ENCODE measurements at places on chromosomes 4 and X. TPM values are rescaled to one million over a fixed set of nuclear protein-coding genes. Genes with fewer than 3 reads are reported as not detected.

DNA sequence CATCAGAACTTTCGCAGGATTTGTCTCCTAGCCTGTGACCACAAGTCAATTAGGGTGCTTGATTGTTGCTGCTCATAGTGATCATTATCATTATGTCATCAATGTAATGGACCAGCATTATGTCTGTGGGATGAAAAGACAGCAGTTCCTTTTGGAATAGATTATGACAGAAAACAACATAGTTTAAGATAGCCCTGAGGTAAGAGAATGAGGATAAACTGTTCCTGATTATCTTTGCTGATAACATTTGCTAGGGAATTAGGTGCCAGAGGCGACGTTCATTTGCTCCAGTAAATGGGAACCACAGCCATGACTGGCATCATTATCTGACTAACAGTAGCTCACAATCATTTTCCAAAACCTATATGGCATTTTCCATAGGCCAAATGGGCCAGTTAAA is 12.7 kb upstream of the THOC2 start:
- no peaks in the 10 kb centered on the region for H3K4me1 ChIP-seq
- DNase-seq, result no peak
- H3K36me3 ChIP-seq, result no peaks in the 10 kb centered on the region
- no peaks in the 10 kb centered on the region for H3K27me3 ChIP-seq
- no peak overlapping the region for H3K4me3 ChIP-seq
- H3K27ac ChIP-seq, result no peak overlapping the region

DNA sequence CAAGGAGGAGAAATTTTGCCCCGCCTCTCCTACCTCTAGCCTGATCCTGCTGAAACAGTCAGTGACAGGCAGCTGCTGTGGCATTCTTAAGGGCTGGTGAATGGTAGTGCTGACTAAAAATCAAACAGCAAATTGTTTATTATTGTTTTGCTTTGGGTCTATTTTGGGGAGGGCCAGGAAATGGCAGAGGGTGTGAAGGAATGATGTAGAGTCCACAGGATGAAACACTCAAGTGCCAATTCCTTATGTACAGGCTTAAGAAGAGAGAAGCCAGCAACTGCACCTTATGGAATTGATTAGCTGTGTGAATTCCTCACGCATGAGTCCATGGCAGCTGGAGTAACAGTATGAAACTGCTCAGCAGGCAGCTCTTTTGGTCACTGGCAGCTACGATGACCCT is 39.7 kb downstream of the VEGFC start:
- H3K27ac ChIP-seq, result no peak overlapping the region
- H3K4me1 ChIP-seq, result peaks cover 9% of the 10 kb centered on the region
- no peak for DNase-seq
- no peak overlapping the region for H3K4me3 ChIP-seq
- H3K27me3 ChIP-seq, result no peaks in the 10 kb centered on the region
- no peaks in the 10 kb centered on the region for H3K36me3 ChIP-seq

DNA sequence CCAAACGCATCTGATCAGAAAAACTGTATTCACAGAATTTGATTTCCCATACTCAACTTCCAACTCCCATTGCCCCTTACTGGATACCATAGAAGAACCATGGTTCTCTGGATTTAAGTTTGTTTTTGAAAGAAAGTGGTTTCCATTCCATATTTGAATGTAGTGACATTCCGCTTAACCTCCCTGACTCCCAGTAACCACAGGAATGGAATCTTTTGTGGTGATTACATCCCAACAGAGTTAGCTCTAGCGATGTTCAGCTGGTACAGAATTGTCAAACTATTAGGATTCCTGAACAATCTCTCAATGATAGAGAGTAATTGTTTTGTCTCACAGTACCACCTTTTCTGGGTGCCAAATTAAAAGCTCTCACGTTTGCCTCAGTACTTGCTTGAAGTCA is 1.7 kb downstream of the NUDT10 start:
- no peaks in the 10 kb centered on the region for H3K27me3 ChIP-seq
- no peak overlapping the region for H3K4me3 ChIP-seq
- no peaks in the 10 kb centered on the region for H3K4me1 ChIP-seq
- no peak for DNase-seq

GRCh38 chrX:72255445-72255844 is 16.6 kb upstream of the ERCC6L start:
- no peaks in the 10 kb centered on the region for H3K36me3 ChIP-seq
- H3K27ac ChIP-seq, result no peak overlapping the region
- H3K4me1 ChIP-seq, result no peaks in the 10 kb centered on the region
- no peak overlapping the region for H3K4me3 ChIP-seq
- peak; percentile 87 for DNase-seq
- no peaks in the 10 kb centered on the region for H3K27me3 ChIP-seq

- DNase-seq, result no peak
- no peak overlapping the region for H3K27ac ChIP-seq
- no peaks in the 10 kb centered on the region for H3K4me1 ChIP-seq
- H3K27me3 ChIP-seq, result no peaks in the 10 kb centered on the region
- H3K36me3 ChIP-seq, result no peaks in the 10 kb centered on the region
- no peak overlapping the region for H3K4me3 ChIP-seq
These were observed 16.9 kb downstream of the STAP1 start for GRCh38 chr4:67575232-67576058.

DNA sequence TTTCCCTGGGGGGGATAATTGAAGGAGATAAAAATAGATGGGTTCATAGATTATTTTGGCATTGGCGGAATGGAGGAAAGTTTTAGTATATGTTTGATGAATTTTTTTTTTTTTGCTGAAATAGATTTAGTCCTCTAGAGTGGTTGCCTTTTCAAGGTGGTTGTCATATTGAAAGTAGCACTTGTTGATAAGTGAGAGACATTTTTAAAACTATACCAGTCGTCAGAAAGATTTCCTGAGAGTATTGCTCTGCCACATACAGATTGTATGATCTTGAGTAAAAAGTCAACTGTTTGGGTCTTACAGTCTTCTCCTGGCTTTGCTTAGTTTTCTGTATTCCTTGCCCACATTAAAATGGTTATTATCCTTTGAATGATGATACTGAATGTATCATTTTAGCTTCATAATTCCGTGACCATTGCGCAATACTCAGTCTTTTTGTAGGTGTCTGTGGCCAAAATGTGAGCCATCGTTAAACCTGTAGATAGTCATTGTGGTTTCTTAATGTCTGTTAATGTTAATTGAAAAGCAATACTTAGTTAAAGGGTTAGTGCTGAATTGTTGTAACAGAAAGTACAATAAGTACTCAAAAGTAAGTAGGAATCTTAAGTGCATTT is 7.1 kb downstream of the SMARCAD1 start:
- no peak for DNase-seq
- no peak overlapping the region for H3K4me3 ChIP-seq
- H3K36me3 ChIP-seq, result peaks cover 15% of the 10 kb centered on the region
- H3K27ac ChIP-seq, result no peak overlapping the region
- no peaks in the 10 kb centered on the region for H3K27me3 ChIP-seq

GRCh38 chr4:20462426-20463175 is 210.9 kb downstream of the SLIT2 start:
- no peaks in the 10 kb centered on the region for H3K4me1 ChIP-seq
- DNase-seq, result no peak
- H3K27me3 ChIP-seq, result no peaks in the 10 kb centered on the region

DNA sequence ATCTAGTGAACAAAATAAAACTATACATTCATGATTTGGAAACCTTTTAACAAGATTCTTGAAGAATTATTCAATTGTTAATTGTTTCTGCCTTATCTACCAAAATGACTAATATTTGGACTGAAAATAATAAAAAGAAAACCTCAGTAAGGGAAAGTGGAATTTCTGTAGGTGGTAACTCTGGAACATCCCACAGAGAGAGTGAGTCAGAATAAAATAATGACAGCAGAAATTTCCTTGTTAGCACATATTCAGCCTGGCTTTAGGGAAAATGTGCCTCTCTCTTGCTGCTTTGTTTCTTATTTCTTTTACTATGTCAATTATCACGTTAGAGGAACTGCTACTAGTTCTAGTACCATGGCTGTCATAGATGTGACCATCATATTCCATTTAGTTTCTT is 421.5 kb upstream of the GNPDA2 start:
- no peak overlapping the region for H3K27ac ChIP-seq
- no peaks in the 10 kb centered on the region for H3K27me3 ChIP-seq
- H3K4me1 ChIP-seq, result no peaks in the 10 kb centered on the region
- no peak overlapping the region for H3K4me3 ChIP-seq
- H3K36me3 ChIP-seq, result no peaks in the 10 kb centered on the region

GRCh38 chr4:40462326-40462725 is 127.2 kb downstream of the CHRNA9 start:
- H3K27me3 ChIP-seq, result no peaks in the 10 kb centered on the region
- peak; percentile 51 for DNase-seq
- H3K36me3 ChIP-seq, result no peaks in the 10 kb centered on the region

GRCh38 chr4:100605144-100605543 is 87.3 kb upstream of the EMCN start:
- H3K36me3 ChIP-seq, result no peaks in the 10 kb centered on the region
- H3K27ac ChIP-seq, result no peak overlapping the region
- DNase-seq, result no peak
- H3K4me1 ChIP-seq, result no peaks in the 10 kb centered on the region
- H3K4me3 ChIP-seq, result no peak overlapping the region

DNA sequence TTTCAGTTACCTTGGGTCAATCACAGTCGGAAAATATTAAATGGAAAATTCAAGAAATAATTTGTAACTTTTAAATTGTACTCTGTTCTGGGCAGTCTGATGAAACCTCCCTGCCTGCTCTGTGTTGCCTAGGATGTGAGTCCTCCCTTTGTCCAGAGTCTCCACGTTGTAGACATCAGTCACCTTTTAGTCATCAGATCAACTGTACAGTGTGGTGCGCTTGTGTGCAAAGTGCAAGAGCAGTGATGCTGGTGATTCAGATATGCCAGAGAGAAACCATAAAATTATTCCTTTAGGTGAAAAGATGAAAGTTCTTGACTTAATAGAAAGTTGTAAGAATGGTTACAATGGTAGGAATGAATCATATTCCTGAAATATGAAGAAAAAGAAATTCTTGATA is 1.4 kb downstream of the SPATA4 start:
- no peak overlapping the region for H3K27ac ChIP-seq
- no peak for DNase-seq
- peaks cover 7% of the 10 kb centered on the region for H3K4me1 ChIP-seq

DNA sequence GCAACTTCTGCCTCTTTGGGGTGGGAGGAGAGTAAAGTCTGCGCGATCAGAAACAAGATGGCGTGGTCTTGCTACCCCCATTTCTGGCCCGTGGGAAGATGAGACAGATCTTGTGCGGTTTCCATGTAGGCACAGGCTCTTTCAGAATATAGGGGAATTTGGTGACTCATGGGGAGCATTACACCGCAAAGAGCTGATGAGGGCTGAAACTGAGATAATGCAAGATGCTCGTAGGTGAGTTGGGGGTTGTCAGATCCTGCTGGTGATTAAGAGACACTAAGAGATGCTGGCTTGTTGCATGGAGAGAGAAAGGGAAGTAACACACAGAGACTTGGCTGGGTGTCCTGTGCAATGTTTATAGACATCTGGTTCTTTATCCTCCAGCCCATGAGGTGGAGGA is 1.5 kb downstream of the EVC start:
- H3K27me3 ChIP-seq, result peaks cover 5% of the 10 kb centered on the region
- no peaks in the 10 kb centered on the region for H3K36me3 ChIP-seq
- H3K4me3 ChIP-seq, result no peak overlapping the region
- no peak for DNase-seq
- peaks cover 6% of the 10 kb centered on the region for H3K4me1 ChIP-seq

- DNase-seq, result no peak
- H3K36me3 ChIP-seq, result no peaks in the 10 kb centered on the region
- H3K27me3 ChIP-seq, result no peaks in the 10 kb centered on the region
- no peaks in the 10 kb centered on the region for H3K4me1 ChIP-seq
- no peak overlapping the region for H3K4me3 ChIP-seq
These were observed 45.6 kb downstream of the MAOB start for GRCh38 chrX:43836435-43837184.

TRIML2 gene
- total RNA-seq, result not detected

CTAG1B gene
- not detected for total RNA-seq

RTL3 gene
- 0.31 TPM for total RNA-seq

AKAP4 gene
- total RNA-seq, result not detected

C4orf50 gene
- 1.00 TPM for total RNA-seq

PPBP gene
- total RNA-seq, result 32.2 TPM

PPM1K gene
- total RNA-seq, result 26.4 TPM

GUCY1A1 gene
- total RNA-seq, result 67.1 TPM

VSIG1 gene
- not detected for total RNA-seq

All from upper lobe of left lung (tissue), 6 donors.